ENCODE measurements at places on chromosomes 3 and 15. TPM values are rescaled to one million over a fixed set of nuclear protein-coding genes. Genes with fewer than 3 reads are reported as not detected.

TNNC1 gene
- polyA plus RNA-seq = 1.7 TPM

TM4SF4 gene
- polyA plus RNA-seq = 0.42 TPM

SCAMP5 gene
- 3.6 TPM for polyA plus RNA-seq

CKMT1A gene
- polyA plus RNA-seq = not detected

IL5RA gene
- polyA plus RNA-seq = not detected

SLTM gene
- 14.3 TPM for polyA plus RNA-seq

AMT gene
- 9.1 TPM for polyA plus RNA-seq

PP2D1 gene
- not detected for polyA plus RNA-seq

ZDHHC19 gene
- not detected for polyA plus RNA-seq

ASB14 gene
- not detected for polyA plus RNA-seq

LTF gene
- polyA plus RNA-seq = not detected

KBTBD13 gene
- not detected for polyA plus RNA-seq

DNA sequence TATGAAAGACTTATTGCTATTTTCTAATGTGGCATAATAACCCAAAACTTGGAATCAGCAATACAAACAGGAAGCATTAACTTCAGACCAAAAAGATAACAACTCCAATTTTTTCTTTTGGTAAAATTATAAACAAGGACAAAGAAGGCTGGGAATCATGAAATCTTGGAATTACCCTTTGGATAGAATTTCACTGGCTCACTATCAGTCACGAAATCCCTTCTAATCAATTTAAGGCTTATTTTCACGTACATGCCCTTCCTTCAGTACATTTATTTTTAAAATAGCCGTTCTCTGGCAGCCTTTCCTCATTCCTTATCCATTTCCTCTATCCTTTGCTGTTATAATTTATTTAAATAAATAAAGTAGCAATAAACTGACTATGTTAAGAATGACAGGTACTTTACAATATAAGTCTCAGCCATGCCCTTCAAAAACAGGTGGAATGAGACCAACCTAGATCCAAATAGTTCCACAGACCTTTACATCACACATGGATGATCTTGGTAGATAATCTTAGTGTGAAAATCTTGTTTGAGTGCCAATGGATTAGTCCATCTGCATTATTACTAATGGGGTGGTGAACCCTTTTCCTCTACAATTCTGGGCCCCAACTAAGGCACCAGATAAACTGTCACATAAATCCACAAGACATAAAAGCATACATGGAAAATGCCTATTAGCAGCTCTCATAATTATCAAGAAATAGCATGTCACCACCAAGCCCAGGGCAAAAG lies 38.9 kb downstream of the ABI3BP start:
- DNase-seq = no peak

GRCh38 chr3:67678665-67679064 lies 24.3 kb upstream of the SUCLG2 start:
- no peak for DNase-seq

DNA sequence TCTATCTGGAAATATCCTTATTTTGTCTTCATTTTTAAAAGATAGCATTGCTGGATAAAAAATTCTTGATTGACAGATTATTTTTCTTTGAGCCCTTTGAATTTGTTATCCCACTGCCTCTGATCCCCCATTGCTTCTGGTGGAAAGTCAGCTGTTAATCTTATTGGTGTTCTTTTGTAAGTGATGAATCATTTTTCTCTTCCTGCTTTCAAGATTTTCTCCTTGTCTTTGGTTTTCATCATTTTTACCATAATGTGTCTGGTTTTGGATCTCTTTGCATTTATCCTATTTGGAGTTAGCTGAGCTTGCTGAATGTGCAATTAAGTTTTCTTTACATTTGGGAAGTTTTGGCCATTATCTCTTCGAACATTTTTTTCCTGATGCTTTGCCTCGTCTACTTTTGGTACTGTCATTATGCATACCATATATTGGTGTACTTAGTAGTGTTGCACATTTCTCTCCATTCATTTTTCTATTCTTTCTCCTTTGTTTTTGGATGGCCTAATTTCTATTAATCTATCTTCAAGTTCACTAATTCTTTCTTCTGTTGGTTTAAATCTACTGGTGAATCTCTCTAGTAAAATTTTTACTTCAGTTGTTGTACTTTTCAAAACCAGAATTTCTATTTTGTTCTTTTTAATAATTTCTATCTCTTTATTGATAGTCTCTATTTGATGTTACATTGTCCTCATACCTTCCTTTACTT lies 440.0 kb upstream of the PROK2 start:
- DNase-seq = no peak

DNA sequence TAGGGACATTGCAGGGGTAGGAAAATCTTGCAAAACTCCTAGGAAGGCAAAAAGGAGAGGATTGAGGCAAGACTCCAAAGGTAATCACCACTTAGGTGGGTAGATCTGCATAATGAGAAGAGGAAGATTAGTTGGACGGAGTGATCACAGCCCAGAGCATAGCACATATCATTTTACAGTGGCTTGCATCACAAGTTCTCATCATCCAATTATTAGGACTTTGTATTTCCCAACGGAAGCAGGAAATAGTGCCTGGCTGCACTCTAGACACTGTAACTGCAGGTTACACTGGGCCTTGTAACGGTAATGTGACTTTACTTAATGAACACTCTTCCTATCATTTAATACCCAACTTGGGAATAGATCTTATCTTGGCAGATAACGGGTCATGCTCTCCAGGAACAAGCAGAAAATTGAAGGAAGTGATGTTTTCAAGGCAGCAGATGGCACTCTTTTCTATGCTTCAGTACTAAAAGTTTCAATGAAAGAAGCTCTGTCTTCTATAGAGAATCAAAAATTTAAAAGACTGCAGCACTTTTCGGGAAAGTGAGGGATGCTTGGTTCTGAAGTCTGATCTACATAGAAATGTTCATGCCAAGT lies 101.9 kb upstream of the KCNMB2 start:
- no peak for DNase-seq

DNA sequence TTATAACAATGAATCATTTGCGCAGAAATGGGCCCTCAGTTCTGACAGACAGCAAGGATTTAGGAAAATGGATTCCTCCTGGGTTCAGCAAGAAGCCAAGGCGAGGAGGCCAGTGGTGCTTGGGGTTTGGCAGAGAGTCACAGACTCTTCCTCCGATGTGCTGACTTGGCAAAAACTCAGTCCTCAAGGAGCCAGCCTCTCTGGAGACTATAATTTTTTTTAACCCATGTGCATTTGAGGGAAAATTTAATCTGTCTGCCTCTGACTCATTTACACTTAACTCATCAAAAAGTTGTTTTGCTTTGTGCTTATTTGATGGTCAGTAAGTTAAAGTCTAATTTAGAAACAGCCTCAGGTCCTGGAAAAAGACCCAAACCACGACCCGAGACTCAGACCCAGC lies 34.2 kb upstream of the SLC24A5 start:
- DNase-seq = no peak

DNA sequence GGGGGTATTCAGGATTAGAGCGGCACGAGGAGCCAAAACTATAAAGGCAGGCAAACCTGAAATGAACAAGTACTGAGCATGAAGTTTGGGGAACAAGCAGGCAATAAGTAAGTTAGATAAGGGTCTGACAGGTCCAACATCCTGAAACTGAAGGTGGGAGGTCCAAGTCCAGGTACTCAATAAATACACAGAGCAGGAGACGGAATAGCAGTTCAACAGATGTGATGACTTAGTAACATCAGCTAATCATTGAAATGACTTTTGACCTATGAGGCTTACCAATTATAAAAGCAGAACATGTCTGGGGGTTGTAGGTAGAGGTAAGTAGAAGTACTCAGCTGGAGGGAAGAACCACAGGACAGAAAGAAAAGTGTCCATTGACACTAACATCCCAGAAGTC lies 132.8 kb upstream of the PDZRN3 start:
- DNase-seq = no peak

DNA sequence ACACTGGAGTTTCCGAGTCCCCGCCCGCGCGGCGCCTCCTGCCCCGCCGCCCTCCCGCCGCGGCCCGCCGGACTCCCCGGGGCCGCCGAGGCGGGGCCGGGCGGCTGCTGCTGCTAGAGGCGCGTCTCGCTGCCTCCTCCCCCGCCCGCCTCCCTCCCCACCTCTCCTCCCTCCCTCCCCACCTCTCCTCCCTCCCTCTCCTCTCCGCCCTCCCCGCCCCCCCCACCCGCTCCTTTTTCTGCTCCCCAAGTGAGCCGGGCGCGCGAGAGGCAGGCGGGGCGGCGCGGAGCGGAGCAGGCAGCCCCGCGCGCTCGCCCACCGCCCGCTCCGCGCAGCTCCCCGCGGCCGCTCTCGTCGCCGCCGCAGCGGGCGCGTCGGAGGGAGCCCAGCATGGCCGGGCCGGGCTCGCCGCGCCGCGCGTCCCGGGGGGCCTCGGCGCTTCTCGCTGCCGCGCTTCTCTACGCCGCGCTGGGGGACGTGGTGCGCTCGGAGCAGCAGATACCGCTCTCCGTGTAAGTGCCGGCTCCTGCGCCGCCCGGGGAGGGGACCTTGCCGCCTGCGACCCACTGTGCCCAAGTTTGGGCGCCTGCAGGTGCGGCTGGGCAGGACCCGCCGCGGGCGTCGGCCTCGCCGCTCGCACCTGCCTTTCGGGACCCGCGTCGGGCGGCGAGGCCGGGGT lies at the start of gene CACNA2D3:
TSS of gene CACNA2D3 (plus strand) at position 229 of the 679 bp plus-strand sequence.
- no peak for DNase-seq

DNA sequence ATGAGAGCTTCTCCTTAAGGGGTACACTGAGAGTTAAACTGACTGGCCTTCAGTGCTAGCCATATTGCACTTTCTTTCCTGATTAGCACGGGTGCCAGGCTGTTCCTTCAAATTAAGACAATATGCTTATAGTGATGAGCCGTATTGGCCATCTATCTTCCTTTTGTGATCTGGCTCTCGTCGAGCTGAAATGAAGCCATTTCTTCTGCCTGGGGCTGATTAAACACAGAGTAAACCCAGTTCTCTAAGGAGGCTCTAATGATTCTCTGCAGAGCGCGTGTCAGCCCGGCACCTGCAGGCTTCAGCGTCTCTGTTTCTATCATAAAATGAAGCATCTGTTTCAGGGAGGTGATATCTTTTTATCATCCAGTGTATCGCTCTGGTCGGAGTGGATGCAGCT lies 107.5 kb upstream of the NR2F2 start:
- DNase-seq = no peak

GRCh38 chr15:79724312-79724711 lies 172.5 kb downstream of the MTHFS start:
- no peak for DNase-seq

- no peak for DNase-seq
Observed at GRCh38 chr3:8518138-8518537, 16.5 kb downstream of the LMCD1 start.

- no peak for DNase-seq
Observed at GRCh38 chr15:78263907-78264303, 457 bp upstream of the DNAJA4 start.

GRCh38 chr3:14329116-14329830 lies 73.1 kb upstream of the SLC6A6 start:
- no peak for DNase-seq

- DNase-seq = no peak
Observed at GRCh38 chr15:75923756-75924155, 20.1 kb downstream of the FBXO22 start.

- no peak for DNase-seq
Observed at GRCh38 chr3:52171514-52172261, 17.5 kb upstream of the POC1A start.

DNA sequence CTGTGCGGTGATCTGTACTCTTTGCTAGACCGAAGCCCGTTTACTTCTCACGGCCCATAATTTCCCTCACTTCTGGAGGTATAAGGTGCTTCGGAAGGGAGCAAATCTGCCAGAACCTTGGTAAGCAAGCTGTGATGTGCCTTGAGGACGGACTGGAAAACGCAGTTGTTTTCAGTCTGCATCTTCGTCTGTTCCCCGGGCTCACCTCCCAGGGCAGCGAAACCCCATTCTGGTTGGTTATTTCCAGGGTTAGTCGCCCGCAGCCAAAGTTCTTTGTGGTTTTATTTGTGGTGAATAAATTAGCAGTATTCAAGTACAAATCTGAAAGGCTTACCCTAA lies 401 bp downstream of the RAMAC start:
- no peak for DNase-seq

- no peak for DNase-seq
Observed at GRCh38 chr3:194401868-194402329, 2.8 kb upstream of the GP5 start.

- no peak for DNase-seq
Observed at GRCh38 chr3:178527981-178528380, 8.3 kb upstream of the KCNMB2 start.

- no peak for DNase-seq
Observed at GRCh38 chr3:47149339-47149933, 14.5 kb downstream of the SETD2 start.

GRCh38 chr3:36444909-36445308 lies 64.6 kb downstream of the STAC start:
- peak; percentile 29 for DNase-seq

GRCh38 chr3:16514755-16515353 lies 1.4 kb upstream of the RFTN1 start:
- DNase-seq = no peak

DNA sequence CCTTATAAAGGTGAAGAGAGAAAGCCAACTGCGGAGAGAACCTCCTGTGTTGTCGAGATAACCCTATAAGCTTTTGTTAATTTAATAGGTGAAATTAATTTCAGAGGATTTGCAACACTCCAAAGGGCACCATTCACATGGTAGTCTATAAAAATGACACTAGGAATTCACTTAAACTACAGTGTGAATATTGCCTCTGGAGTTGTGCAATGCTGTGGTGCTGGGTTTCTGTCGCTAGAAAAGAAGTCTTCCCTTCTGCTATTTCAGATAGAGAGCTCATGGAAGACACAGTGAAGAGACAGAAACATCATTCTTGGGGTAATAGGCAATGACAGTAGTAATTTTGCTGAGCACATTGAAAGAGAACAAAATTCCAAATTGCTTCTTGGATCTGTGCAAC lies 28.8 kb upstream of the PROK2 start:
- DNase-seq = no peak

GRCh38 chr15:42729409-42729808 lies 7.5 kb downstream of the CDAN1 start:
- DNase-seq = no peak

DNA sequence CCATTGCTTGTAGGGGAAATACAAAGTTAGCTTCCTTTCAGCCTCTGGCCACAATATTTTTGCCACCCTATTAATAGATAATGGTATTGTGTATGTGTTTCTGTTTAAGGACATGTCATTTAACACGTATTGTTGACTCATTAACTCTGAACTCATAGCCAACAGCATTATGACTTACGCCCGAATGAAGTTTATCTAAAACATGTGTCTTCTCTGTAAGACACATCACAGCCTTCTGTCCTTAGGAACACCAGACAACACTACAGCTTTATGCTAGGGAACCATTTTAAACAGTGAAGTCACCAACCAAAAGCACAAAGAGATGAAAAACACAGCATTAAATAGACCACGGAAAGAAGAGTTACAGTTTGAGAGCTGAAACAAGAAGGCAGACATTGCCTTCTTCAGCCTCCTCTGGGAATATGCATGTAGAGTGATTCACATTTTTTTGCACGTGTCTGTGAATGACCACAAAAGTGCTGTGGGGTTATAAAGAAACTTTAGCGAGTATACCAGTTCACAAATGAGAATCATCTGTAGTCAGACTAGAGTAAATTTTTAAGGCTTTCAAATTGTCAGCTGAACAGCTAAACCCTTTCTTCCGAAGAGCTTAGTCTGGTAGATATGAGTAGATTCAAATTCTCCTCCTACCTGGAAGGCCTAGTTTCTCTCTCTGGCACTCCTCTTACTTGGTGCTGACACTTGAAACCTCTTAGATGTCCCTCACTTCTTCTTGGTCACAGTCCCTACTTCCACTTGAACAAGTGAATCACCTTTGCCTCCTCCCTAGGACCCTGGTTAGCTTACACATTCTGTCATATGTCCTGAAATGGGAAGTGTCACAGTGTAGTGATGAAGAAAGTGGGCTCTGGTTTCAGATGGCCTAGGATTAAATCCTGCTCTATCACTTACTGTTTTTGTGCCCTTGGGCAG lies 32.2 kb downstream of the MCTP2 start:
- DNase-seq = peak; percentile 59
